ENCODE measurements at places on chromosomes 2 and 18.

- no peak for DNase-seq
These were observed 95.9 kb downstream of the MAP4K4 start for GRCh38 chr2:101793277-101793969.

DNA sequence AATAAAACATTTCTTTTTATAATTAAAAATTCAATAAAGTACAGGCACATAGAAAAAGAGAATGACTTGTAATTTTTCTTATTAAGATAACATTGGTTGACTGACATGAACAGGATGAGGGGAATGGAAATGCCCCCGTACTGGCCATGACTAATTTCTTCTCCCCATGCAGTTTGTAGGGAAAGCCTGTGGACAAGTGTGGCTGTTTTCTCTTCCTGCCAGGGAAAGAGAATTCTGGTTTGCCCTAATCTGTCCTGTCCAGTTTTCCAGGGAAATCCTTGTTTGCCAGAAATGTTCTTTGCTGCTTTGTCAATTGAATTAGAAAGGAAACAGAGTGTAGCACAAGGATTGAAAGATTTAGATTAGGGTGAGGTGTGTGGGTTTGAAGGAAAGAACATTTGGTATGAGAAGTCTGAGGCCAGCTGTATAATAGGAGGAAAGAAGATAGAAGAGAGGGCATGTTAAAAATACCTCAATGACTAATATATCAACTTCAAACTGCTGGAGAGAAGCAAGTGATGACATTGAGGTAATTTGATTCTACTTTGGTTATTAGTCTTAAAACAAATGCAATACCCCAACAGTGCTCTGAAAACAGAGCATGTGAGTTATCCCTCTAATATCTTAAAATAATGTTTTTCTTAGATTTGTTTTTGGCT is 593.9 kb upstream of the ZNF804A start:
- DNase-seq, result no peak

- peak; percentile 83 for DNase-seq
These were observed 30.0 kb upstream of the KLHL14 start for GRCh38 chr18:32802591-32803451.

DNA sequence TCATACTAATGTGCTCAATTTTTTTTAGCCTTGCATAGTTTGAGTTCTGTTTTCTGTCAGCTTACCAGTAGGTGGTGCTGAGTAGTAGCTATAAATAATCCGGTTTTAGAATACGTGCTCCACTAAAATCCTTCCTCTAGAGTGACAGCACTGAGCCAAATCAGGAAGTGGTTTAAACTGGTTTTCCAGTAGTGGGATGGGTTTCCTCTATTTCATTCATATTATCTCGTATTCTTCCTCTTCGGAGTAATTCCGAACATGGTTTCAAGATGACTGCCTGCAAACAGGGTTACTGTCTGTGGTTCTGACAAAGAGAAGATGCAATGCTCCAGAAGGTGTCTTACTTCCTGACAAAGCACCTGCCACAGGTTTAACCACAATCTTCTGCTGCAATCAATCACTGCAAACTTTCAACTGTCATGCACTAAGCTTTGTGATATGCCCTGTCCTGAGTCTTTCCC is 496.9 kb upstream of the VRK2 start:
- peak; percentile 36 for DNase-seq

- no peak for DNase-seq
These were observed 627 bp upstream of the GALR1 start for GRCh38 chr18:77248873-77249568.

- DNase-seq, result no peak
These were observed 7.7 kb downstream of the RAB27B start for GRCh38 chr18:54835944-54836343.

GRCh38 chr2:99481941-99482340 is 7.9 kb downstream of the REV1 start:
- peak; percentile 53 for DNase-seq

GRCh38 chr2:222813177-222813843 is 47.5 kb upstream of the ACSL3 start:
- DNase-seq, result peak; percentile 53

- no peak for DNase-seq
These were observed 57.5 kb upstream of the MFF start for GRCh38 chr2:227267410-227268115.

GRCh38 chr2:207318181-207318628 is 152.5 kb upstream of the KLF7 start:
- no peak for DNase-seq

GRCh38 chr2:96737831-96738230 is 2.0 kb downstream of the LMAN2L start:
- peak; percentile 41 for DNase-seq

- no peak for DNase-seq
These were observed 34.1 kb upstream of the REEP1 start for GRCh38 chr2:86371527-86371926.

GRCh38 chr2:160085662-160086061 is 23.2 kb upstream of the PLA2R1 start:
- DNase-seq, result no peak

GRCh38 chr2:228983700-228984099 is 287.4 kb downstream of the PID1 start:
- DNase-seq, result no peak

DNA sequence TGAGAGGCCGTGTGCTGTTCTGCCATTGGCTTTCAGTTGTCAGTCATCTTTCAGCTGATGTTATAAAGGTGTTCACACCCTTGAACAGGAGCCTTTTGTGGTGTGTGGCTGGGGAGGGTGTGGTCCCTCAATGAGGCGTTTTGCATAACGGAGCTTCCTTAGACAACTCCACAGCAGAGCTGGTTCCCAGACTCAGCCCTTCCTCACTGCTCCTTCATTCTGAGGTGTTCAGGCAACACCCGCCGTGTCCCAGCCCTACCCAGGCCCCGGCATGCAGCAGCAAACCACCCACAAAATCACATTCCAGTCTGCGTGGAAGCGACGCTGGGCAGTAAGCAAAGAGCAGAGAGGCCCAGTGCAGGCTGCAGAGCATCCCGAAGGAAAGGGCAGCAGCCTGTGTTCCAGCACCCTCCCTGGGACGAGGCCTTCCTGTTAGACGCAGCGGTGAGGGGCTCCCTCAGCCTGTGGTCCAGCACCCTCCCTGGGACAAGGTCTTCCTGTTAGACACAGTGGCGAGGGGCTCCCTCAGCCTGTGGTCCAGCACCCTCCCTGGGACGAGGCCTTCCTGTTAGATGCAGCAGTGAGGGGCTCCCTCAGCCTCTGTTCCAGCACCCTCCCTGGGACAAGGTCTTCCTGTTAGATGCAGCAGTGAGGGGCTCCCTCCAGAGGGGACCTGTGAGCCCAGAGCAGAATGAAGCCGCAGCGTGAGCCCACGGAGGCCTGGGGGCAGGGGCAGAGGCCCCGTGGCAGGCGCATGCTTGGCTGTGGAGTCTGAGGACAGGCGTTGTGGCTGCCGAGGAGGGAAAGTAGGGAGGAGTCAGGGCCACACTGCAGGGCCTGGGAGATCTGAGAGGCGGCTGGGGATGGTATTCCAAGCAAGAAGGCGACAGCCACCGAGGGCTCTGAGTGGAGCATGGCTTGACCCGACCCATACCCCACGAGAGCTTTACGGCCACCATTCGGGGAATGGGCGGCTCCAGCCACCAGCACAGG is 201.8 kb upstream of the HDAC4 start:
- DNase-seq, result no peak

DNA sequence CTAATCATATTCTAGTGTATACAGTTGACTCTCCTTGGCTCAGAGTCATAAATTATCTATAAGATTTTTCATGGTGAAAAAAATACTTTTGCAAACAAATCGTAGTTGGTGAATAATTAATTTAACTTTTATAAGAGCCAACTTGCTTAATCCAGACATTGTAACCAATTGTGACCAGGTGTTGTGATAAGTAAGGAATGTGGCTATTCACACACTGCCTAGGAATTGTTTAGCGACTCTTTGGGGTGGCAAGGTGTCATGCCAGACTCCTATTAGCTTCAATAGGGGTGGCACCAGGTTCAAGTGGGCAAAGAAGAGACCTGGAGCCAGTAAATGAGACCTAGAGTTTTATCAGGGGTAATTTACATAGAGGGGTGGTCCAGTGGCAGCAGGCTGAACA is 344.7 kb upstream of the PKDCC start:
- DNase-seq, result no peak

- no peak for DNase-seq
These were observed 273.9 kb upstream of the SESTD1 start for GRCh38 chr2:179538406-179539123.
